IMR-90 (cell line): ENCODE measurements at places on chromosomes 6 and 20. TPM values are rescaled to one million over a fixed set of nuclear protein-coding genes. Genes with fewer than 3 reads are reported as not detected.
A peak's percentile ranks its signal among the peaks of the same experiment; 100 is the strongest.

- peaks cover 17% of the 10 kb centered on the region for H3K4me1 ChIP-seq
- no peak overlapping the region for H3K4me3 ChIP-seq
- H3K27ac ChIP-seq: peak overlapping the region; percentile 32; the same call in 1 of the 2 replicates
- no peaks in the 10 kb centered on the region for H3K36me3 ChIP-seq
These were observed 111.7 kb downstream of the TRERF1 start for GRCh38 chr6:42339991-42340401.

- DNase-seq: no peak
- H3K36me3 ChIP-seq: no peaks in the 10 kb centered on the region
- 0 out of 2 replicates have a peak, but pooled peaks cover 2% of the 10 kb centered on the region for H3K4me1 ChIP-seq
- no peaks in the 10 kb centered on the region for H3K27me3 ChIP-seq
These were observed 9.4 kb downstream of the STX11 start for GRCh38 chr6:144159742-144160141.

DNA sequence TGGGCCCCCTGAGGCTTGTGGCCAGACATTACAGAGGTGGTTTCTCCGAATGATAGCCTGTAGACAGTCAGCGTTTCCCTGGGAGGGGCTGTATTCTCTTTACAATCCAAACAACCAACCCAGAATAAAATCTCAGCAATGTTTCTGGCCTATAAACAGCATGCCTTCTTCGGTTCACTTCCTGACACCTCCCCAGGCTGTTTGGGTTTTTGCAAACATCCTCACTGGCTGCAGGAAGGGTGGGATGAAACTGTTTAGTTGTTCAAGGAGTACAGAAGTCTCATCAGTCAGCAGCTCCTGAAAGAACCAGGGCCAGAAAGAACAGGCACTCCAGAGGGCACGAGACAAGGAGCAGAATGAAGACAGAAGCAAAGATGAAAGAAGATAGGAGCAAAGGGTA lies 350.0 kb downstream of the QKI start:
- peaks cover 4% of the 10 kb centered on the region; the same call in 1 of the 2 replicates for H3K4me1 ChIP-seq
- peak; percentile 34 for DNase-seq
- no peaks in the 10 kb centered on the region for H3K36me3 ChIP-seq

The TBC1D7 gene
- 17.6 and 22.6 TPM in 2 replicates for polyA plus RNA-seq

The PRPH2 gene
- 0.90 and 1.0 TPM in 2 replicates for polyA plus RNA-seq
